ENCODE measurements at places on chromosomes 5 and 9.

GRCh38 chr5:123180676-123181393 lies 91.8 kb downstream of the PRDM6 start:
- no peak for DNase-seq

- no peak for DNase-seq
Observed at GRCh38 chr5:122154910-122155309, 25.6 kb downstream of the ZNF474 start.

- DNase-seq: no peak
Observed at GRCh38 chr5:14723701-14724132, 59.2 kb downstream of the OTULIN start.

- peak; percentile 18 for DNase-seq
Observed at GRCh38 chr9:88747768-88748167, 212.8 kb downstream of the NXNL2 start.

GRCh38 chr5:41821051-41821450 lies 49.2 kb downstream of the OXCT1 start:
- no peak for DNase-seq

GRCh38 chr9:120183615-120184014 lies 396.4 kb downstream of the CDK5RAP2 start:
- no peak for DNase-seq

- no peak for DNase-seq
Observed at GRCh38 chr9:131666774-131667173, 73.1 kb downstream of the RAPGEF1 start.

GRCh38 chr5:136594416-136594815 lies 229.1 kb upstream of the TRPC7 start:
- DNase-seq: no peak

DNA sequence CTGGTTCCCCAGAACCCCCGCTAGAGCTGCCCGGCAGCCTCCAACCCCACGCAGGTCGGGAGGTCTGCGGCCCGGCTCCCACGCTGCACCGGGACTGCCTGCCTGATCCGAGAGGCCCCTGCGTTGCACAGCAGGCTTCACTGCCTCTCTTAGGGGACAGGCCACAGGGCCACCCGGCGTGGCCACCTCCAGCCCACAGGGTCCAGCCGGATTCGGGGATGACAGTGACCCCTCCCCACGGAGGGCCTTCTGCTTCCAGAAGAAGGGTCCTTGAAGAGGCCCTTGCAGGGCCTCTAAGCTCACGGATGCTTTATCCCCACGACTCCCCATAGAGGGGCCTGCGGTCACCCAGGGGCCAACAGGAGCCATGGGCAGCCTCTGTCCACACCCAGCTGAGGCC lies 66.1 kb upstream of the PPP1R26 start:
- no peak for DNase-seq

GRCh38 chr9:113465599-113466140 lies 2.1 kb downstream of the RGS3 start:
- no peak for DNase-seq

GRCh38 chr5:52853650-52854049 lies 65.9 kb downstream of the ITGA1 start:
- DNase-seq: no peak

DNA sequence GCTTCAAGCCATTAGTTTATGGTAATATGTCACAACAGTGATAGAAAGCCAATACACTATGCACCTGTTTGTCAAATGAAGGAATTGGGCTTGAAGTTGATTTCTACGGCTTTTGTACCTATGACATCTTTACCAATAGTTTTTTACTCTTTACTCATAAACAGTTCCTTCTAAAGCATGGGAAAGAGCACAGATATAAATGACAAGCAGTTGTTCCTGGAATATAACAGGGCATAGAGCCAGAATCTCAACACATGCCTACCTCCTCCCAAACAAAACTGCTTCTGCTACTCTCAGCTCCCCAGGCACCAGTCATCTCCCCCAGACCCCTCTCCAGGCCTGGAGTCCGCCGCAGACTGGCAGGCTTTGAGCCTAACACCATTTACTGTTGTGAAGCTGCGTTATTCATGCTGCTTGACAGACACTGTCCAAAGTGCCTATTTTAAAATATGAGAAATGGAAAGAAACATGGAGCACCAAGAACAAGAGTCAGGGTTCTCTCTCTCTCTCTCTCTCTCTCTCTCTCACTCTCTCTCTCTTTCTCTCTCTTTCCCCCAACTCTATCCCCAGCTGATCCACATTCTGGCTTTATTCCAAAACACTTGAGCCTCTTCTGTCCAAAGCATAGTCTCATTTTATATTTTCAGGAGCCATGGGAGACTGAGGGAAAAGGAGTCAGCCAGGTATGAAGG lies 111.6 kb downstream of the ADRB2 start:
- DNase-seq: no peak

DNA sequence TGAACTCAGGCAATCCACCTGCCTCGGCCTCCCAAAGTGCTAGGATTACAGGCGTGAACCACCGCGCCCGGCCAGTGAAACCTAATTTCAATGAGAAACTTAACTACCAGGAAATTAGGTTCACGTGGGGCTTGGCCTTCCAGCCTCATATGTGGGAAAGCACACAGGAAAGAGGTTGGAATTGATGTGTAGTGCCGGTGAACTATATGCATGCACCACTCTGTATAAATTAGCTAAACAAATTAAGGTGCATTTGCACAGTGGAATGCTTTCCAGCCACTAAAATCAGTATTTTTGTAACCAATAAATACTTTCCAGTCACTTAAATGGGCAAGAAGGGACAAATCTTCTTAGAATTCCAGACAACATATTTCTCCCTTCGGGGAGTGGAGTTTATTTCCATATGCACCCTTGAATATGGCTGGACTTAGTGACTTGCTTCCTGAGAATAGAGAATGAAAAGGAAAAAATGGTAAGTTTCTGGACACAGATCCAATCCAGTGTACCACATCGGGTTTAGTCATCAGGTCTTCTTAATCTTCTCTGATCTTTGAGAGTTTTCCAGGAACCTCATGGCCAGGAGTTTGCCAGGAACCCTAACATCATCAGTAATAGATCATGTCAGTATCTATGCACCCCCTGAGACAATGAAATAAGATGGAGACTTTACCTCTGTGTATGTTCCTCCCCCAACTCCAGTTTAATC lies 24.9 kb downstream of the ATOX1 start:
- no peak for DNase-seq

GRCh38 chr9:133144142-133144903 lies 19.4 kb downstream of the GBGT1 start:
- peak; percentile 67 for DNase-seq

DNA sequence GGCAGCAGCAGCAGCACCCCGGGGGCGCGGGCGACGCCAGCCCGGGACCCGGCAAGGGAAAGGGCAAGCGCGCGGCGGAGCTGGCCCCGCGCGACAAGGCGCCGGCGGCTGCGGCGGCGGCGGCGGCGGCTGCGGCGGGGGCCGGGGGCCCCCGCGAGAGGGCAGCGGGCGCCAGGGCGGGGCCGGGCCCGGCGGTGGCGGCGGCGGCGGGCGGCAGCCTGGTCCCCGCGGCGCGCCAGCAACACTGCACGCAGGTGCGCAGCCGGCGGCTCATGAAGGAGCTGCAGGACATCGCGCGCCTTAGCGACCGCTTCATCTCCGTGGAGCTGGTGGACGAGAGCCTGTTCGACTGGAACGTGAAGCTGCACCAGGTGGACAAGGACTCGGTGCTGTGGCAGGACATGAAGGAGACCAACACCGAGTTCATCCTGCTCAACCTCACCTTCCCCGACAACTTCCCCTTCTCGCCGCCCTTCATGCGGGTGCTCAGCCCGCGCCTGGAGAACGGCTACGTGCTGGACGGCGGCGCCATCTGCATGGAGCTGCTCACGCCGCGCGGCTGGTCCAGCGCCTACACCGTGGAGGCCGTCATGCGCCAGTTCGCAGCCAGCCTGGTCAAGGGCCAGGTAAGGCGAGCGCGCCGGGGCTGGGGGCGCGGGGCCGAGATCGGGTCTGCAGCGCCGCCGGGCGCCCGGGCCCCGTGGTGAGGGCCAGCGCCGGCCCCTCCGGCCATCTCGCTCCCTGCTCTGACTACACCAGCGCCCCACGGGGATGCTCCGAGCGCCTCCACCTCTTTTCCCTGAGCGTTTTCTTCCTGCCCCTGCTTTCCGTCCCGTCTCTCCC lies at the start of gene UBE2QL1:
TSS of gene UBE2QL1 (plus strand) at position 238 of the 843 bp plus-strand sequence. CDS start at position 273, 35 bp downstream.
- DNase-seq: no peak
